ENCODE measurements at places on chromosomes 7 and 10.

DNA sequence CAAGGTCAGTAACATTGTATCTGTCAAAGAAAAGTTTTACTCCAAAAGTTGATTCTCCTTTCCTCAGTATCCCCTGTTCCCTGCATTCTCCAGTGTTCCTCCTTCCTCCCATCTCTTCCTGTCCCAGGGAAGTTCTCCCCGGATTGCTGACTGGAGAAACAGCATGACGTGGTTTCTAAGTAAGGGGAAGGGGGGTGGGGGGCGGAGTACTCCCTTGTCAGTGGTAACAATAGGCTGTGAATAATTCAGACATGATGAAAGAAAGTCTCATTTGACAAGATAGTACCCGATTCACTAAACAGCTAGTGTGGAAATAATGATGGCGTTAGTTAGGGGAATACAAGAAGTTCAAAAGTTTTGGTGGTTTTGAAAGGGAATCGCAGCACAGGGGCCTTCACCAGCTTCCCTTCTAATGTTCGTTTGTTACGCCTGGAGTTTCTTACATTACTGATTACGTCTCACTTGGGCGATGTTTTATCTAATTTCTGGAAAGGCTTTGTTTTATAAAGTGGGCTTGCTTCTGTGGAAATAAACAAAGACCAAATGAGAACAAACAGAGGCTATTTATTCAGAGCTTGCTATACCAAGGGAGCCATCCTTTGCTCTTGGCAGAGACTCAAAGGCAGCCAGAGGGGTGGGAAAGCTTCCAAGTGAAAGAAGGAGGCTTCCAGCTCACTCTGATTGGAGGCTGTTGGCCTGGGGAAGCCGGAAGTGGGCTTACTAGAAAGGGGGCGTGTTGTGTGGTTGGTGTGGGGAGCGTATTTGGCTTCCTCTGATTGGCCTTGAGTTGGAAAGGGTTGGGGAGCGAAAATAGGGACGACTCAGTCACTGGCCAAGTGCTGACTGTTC, 453.7 kb downstream of the SDK1 start:
- no peak for DNase-seq

DNA sequence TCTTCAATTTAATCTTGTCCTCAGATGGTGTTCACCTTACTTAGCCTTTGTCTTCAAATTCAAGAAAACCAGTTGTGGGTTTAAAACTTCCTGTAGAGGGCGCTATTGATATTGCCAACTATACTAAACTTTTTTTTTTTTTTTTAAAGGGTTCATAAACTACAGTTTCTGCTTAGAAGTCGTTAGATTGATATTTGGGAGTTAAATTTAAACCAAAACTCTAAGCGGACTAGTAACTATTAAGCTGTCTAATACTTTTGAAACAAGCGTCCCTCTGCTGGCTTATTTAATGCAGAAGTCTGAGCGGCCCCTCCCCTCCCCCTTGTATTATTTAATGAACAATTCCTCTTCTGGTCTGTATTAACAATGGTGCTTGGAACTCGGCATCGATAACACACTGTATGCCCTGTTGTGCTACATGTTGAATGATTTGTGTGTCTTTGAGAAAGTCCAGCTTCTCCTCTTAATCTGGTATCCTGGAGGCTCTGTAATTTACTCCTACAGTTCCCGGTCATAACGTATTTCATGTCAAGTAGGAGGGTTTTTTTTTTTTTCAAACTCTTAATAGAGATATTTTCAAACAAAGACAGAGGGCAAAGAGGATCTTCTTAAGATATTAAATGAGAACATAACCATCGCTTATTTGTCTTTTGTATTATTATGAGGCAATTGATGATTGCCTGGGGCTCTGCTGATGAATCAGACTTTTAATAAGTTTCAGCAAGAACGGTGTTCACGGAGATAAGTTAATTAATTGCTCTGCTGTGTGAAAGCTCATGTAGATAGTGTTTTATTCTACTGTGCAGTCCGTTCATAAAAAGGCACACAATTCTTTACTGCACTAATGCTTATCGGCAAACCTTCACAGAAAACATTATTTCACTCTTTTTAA, 22.6 kb upstream of the CREB5 start:
- no peak for DNase-seq

GRCh38 chr10:17963431-17963830, 11.7 kb downstream of the SLC39A12 start:
- DNase-seq = no peak

GRCh38 chr10:121510201-121510771, 88.0 kb downstream of the FGFR2 start:
- DNase-seq = no peak

DNA sequence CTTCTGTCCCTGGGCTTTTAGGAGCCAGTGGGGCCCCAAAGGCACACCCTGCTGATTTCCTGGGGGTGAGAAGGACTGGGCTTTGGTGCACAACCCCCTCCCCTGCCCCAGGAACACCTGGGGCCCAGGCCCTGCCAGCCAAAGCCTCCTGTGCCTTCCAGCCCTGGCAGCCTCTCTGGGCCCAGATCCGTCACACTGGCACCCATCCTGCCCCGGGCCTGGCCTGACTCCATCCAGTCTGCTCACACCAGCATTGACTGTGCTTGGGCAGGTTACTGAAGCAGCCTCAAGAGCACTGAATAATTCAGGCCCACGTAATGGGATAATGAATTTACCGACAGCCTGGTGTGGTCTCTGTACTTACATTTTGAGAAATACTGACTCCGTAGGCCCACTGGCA, 12.0 kb upstream of the COMTD1 start:
- no peak for DNase-seq

All from stimulated activated CD4-positive, alpha-beta T cell treated with anti-CD3 and anti-CD28 coated beads, TNF-alpha, amount 100 ng/mL, for 48 hours (primary cell).